ENCODE measurements at places on chromosomes 11 and 22.

- DNase-seq = no peak
Observed at GRCh38 chr11:95516175-95516574, 273.4 kb downstream of the FAM76B start.

GRCh38 chr11:73154178-73154577 is 12.1 kb upstream of the FCHSD2 start:
- no peak for DNase-seq

DNA sequence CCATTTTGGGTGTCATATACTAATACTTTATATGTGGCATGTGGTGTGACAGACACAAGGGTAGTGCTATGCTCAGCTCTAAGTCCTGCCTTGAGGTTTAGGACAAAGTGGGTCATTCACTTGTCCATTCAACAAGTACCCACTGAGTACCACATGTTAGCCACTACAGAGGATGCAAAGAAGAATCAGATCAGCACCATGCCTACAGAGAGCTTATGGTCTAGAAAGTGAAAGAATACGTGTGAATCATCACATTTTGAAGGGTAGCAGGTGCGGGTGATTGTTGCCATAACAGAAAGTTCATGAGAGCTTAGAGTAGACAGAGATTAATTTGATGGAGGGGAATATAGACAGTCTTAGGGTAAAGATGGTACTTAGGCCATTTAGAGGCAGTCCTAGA is 18.3 kb downstream of the CLMP start:
- DNase-seq = peak; percentile 37

GRCh38 chr22:42169055-42169469 is 38.5 kb upstream of the CYP2D6 start:
- peak; percentile 67 for DNase-seq

- DNase-seq = no peak
Observed at GRCh38 chr11:65774525-65775306, 6.1 kb downstream of the AP5B1 start.

- DNase-seq = no peak
Observed at GRCh38 chr11:73294604-73295003, 13.5 kb upstream of the ARHGEF17 start.

DNA sequence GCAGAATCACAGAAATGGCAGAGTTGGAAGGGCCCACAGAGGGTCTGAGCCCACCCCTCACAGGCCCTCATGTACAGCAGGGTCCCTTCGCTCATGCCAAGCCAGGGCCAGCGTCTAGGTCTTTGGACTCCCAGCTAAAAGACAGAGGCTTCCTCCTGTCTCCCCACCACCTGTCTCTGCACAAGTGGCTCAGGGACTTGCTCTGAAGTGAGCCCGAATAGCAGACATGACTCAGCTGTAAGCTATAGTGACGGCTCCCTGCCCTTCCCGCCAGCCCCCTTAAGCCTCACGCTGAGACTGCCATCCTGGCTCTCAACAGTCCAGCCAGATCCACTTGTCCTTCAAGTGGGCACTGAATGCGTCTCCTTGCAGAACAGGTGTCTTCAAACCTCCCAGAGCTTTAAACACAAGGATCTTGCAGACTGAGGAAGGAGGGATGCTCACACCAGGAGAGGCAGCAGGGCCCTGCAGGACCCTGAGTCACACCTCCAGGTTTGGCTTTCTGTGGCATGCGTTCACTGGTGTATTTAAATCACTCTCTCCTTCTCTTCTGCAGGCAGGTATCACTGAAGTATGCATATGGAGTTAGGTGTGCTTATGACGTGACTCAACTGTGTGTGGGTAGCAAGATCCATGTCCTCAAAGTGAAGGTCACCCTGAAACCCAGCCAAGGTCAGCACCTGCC is 154.9 kb downstream of the CACNA1I start:
- no peak for DNase-seq

DNA sequence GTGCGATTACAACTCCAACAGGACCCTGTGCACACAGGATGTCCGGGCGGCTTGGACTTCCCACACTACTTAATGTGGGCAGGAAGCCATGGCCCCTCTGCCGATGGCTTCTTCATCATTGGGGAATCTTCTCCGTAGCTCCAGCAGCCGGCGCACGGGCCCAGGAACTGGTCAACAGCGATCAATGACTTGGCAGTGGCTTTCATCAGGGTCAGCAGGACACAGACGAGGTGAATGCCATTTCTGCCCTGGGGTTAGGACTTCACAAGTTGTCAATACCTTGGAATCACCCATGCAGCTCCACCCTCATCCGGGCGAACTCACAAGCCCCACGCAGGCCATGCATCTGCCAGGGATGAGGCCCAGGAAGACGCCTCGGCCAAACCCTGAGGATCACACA is 645.7 kb downstream of the BRD1 start:
- no peak for DNase-seq

- no peak for DNase-seq
Observed at GRCh38 chr11:19410032-19410431, 169.3 kb upstream of the E2F8 start.

DNA sequence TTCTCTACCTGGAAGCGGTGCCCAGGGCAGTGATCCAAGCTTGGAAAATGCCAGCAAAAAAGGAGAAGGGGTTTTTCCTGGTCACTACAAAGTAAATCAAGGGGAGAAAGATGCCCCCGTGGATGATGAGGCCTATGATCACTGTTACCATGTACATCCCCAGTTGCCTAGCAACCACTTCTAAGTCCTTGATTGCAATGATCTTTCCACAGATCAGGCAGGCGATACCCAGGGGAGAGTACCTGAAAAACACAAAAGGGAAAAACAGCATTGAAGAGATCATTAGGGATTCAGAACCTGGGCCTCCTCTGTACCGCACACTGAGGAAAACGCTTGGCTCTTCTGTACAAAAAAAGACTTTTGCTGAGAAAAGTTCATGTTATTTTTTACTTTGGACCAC is 127.1 kb downstream of the SLC1A2 start:
- DNase-seq = no peak

GRCh38 chr11:94330789-94331188 is 26.4 kb downstream of the IZUMO1R start:
- DNase-seq = no peak

GRCh38 chr11:69533296-69534165 is 52.1 kb downstream of the LINC01488 start:
- DNase-seq = peak; percentile 22

- DNase-seq = no peak
Observed at GRCh38 chr11:62830904-62831519, 839 bp downstream of the STX5 start.

DNA sequence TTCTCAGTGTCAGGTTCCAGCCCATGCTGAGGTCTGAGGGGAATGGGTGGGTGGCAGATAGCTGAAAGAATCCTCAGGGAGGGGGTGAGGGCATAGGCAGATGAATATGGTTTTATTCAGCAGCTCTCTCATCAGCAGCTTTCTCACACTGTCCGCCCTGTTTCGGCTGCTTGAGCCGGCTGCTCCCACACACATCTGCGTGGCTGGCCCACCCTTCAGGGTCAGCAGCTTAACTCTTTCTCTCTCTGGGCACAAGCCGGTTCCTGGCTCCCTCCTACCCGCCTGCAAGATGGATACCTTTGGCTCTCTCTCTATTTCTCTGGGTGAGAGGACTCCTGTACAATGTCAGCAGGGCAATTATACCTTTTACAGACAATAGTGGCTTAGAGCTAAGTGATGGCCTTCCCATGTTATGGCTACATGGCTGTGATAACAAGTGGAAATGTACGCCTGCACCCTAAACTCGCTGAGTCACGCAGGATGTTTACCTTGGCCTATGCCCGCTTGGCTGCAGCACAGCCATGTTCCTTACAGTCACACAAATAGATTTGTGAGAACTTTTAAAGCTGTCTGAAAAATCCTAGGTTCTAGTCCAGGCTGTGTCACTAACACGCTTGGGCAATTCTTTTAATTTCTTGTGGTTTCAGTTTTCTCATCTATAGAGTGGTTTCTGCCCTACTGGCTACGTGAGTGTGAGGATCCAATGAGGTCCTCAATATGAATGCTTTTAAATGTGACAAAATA is 4.1 kb downstream of the MMP20 start:
- DNase-seq = no peak

DNA sequence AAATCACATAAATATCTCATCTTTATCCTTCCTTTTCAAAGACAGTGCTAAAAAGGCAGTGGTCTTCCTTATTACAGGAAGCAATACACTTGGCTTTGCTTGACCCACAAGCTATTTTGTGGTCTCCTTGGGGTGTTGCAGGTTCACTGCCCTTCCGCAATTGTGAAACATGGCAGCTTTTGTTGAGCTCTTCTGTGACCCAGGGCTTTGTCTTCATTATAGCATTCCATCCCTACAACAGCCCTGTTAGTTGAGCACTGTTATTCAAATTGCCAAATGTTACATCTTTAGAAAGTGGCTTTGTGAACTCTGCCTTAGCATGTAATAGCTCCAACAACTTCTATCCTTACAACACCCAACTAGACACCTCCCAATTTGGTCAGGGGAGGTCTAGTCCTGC is 107.1 kb downstream of the OPCML start:
- no peak for DNase-seq

DNA sequence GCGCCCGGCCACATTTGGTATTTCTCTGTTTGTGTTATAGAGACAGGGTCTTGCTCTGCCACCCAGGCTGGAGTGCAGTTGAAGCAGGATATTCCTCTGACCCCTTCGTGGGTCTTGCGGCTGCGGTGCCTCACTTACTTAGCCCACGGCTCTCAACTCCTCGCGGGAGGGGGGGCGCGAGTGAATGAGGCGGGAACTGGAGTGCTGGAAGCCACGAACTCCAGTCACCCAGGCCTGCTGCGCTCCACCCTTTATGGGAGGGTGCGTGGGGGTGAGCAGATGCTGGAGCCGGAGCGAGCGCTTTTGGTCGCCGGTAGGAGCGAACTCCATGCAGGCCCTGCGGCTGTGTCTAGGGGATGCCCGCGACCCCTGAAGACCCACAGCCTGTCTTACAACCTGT is 1.8 kb downstream of the C11orf54 start:
- DNase-seq = no peak

DNA sequence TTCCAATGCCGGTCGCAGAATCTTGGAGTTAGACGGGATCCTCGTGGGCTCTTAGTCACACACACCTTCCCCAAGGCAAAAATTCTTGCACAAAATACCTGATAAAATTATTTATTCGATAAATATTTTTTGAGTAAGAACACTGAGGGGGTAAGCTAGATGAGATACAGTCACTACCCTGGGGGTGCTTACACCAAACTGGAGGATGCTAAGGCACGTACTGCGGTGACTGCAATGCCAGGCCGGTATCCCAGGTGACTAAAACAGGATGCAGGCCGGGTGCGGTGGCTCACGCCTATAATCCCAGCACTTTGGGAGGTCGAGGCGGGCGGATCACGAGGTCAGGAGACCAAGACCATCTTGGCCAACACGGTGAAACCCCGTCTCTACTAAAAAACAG is 1.7 kb upstream of the MRTFA start:
- no peak for DNase-seq

GRCh38 chr11:57434640-57435546 is 8.0 kb upstream of the SLC43A3 start:
- DNase-seq = no peak

DNA sequence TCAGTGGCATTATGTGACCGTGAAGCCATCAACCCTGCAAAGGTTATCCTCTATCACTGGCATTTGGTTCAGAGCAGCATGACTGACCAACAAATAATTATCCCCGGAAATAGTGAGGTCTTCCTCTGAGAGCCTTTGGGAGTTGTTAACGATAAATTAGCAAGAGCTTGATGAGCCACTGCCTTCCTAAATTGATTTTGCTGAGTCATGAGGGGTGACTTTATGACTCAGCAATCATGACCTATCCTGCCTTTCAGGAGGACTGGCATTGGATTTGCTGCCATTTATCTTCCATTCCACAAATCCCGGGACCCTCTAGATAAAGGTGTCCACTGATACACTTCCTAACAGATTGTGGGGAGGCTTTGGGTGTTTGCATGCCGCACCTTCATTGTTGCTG is 80.8 kb upstream of the MTNR1B start:
- DNase-seq = no peak

Data from natural killer cell treated with Interleukin-12 subunit alpha and Interleukin-12 subunit beta and Interleukin-15 and Interleukin-18, amount 100 ng/mL, for 72 hours (primary cell).